ENCODE measurements at places on chromosomes 2 and 18.

- no peak for DNase-seq
Measured at GRCh38 chr2:88639865-88640264, 12.6 kb upstream of the EIF2AK3 start.

DNA sequence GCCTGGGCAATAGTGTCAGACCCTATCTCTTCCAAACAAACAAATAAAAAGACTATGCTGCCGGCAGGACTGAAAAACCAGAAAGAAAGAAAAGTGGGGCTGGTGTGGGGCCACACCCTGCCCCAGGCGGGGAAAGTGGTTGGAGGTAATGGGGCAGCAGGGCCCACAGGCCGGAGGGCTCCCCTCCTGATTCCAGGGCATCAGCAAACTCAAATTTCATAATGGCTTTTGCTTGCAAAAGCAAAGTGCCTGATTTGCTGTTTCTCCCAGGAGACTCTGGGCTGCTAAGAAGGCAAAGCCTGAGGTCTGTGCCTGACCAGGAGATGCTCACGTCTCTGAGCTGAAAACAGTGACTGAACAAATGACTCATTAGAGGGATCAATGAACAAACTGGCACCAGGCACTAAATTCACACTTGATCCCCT lies 121.9 kb downstream of the HDAC4 start:
- DNase-seq = peak; percentile 32

- DNase-seq = peak; percentile 29
Measured at GRCh38 chr2:877747-878146, 72.9 kb upstream of the SNTG2 start.

DNA sequence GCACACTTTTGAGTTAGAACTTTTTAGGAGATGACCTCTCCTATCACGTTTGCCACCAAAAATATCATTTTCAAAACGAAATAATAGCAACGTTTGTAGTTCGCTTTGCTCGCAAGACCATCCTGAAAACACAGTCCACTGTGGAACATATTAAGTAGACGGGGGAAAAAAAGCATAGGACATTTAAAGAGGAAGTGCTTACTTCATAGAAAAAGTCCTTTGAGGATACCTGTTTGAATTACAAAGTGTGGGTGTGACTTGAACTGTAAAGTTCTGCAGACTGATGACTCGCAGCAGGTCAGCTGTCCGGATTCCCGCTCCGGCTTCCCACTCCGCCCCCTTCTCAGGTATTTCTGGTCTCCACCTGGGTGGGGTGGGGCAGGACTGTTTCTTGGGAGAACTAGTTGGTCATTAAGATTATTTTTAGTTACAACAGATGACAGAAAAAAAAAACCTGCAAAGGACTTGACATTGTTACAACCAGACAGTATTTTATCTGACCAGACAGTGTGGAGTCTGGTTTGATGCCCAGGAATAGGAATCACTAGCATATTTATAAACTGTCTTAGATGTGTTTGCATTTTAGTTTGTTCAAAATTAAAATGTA lies 13.3 kb downstream of the CNOT11 start:
- DNase-seq = no peak

GRCh38 chr2:237299906-237300305 lies 114.1 kb downstream of the COL6A3 start:
- no peak for DNase-seq

GRCh38 chr18:47772374-47773248 lies 157.8 kb downstream of the SMAD2 start:
- peak; percentile 81 for DNase-seq

- peak; percentile 66 for DNase-seq
Measured at GRCh38 chr18:12076424-12077140, 17.1 kb upstream of the ANKRD62 start.

DNA sequence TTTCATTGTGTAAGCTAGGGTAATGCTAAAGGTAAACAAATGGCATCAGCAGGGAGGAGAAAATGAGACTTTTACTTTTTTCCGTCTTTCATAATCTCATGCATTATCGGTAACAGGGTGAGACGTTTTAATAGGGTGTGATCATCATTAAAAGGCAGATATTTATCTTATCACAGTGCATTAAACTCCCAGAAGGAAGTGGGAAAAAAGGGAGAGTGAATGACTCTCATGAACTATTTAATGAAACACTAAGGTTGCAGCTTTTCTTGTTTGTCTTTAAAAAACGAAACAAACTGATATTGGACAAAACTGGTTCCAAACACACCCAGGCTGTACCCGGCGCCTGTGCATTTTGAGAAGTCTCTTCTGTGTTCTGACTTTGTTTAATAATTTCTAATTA lies 1936.8 kb upstream of the PIK3C3 start:
- DNase-seq = no peak

DNA sequence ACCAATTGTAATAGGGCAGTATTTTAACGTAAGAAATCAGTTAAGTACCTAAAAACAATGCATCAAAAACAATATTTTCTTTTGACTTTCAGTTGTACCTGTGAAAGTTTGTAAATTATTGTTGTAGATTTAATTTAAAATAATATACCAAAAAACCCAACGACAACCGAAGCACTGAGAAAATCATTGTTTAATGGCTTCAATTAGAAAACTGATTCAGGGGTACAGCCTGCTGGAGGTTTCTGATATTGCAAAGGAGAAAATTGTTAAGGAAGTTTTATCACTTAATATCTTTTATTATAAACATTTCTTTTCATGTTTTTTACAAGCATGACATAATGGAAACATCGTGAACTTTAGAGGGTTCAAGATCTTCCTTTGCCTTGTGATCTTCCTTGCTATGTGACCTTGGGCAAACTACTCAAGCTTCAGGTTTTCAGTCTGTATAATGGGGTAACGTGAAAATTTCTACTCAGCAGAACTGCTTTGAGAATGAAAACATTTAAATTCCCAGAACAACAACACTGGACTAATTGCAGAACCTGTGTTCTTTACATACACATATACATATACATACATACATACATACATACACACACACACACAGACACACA lies 76.3 kb upstream of the GLS start:
- no peak for DNase-seq

GRCh38 chr2:213119061-213119809 lies 32.2 kb downstream of the IKZF2 start:
- no peak for DNase-seq

DNA sequence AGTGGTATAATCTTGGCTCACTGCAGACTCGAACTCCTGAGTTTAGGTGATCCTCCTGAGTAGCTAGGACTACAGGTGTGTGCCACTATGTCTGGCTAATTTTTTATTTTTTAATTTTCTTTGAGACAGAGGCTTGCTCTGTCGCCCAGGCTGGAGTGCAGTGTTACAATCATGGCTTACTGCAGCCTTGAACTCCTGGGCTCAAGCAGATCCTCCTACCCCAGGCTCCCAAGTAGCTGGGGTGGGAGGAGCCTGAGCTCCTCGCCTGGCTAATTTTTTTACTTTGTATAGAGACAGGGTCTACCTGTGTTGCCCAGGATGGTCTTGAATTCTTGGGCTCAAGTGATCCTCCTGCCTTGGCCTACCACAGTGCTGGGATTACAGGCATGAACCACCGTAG lies 62.5 kb downstream of the BABAM2 start:
- no peak for DNase-seq

DNA sequence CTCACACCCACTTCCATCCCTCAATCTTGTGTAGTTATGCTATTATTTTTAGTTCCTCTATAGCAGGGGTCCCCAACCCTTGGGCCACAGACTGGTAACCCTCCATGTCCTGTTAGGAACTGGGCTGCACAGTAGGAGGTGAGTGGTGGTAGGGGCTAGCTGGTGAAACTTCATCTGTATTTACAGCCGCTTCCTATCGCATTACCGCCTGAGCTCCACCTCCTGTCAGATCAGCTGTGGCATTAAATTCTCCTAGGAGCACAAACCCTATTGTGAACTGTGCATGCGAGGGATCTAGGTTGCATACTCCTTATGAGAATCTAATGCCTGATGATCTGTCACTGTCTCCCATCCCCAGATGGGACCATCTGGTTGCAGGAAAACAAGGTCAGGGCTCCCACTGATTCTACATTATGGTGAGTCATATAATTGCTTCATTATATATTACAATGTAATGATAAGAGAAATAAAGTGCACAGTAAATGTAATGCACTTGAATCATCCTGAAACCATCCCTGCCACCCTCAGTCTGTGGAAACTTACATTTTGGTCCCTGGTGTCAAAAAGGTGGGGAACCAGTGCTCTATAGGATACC lies 1.6 kb upstream of the RAB11FIP5 start:
- DNase-seq = no peak

GRCh38 chr2:120587279-120587996 lies 148.2 kb upstream of the GLI2 start:
- peak; percentile 75 for DNase-seq

DNA sequence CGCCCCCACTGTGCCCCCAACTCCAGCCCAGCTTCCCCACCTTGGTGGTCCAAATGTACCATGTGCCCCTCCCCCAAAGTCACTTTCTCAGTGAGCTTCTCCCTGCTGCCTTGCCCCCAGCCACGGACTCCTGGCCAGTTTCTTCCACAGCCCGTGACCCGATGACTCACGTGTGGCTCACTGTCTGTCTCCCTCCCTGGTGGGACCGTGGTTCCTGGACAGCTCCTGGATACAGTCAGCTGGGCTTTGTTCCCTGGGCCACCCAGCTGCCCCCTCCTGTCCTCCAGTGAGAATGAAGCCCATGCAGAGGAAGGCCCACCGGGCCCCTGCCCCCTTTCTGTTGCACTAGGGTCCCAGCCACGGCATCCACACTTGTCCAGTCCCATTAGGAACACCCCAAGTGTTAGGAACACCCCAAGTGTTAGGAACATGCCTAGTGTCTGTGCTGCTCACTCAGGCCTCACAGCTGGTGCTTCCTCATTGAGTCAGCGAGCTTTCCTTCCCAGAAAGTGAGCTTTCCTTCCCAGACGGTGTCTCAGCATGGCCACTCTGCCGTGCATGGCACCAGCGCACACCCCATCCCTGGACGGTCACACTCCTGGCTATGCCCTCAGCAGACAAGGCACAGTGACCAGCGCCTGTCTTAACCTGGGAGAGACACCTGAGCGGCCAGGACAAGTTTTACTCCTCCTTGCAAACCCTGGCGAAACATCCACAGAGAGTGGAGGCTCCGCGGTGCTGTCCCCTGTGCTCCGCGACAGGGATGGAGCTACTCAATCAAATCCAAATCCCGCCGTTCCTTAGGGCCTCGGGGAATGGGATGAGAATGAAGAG lies 44.8 kb upstream of the CTDP1 start:
- DNase-seq = peak; percentile 28

DNA sequence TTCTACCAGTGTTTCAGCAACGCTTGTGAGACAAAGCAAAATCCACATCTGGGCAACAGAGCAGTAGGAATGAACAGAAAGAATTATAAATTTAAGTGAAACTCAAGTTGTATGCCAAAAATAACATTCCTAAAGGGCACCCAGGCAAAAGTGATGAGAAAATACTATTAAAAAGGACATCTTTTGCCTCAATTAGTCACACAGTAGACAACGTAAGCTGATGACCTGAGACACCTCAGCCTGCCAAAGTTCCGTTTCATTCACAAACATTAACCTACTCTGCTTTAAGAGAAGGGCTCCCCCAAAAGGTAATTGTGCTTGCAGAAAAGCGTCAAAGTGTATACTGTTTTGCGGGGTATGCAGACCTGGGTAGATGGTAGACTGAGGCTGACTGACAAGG lies 7.2 kb downstream of the HDLBP start:
- no peak for DNase-seq

DNA sequence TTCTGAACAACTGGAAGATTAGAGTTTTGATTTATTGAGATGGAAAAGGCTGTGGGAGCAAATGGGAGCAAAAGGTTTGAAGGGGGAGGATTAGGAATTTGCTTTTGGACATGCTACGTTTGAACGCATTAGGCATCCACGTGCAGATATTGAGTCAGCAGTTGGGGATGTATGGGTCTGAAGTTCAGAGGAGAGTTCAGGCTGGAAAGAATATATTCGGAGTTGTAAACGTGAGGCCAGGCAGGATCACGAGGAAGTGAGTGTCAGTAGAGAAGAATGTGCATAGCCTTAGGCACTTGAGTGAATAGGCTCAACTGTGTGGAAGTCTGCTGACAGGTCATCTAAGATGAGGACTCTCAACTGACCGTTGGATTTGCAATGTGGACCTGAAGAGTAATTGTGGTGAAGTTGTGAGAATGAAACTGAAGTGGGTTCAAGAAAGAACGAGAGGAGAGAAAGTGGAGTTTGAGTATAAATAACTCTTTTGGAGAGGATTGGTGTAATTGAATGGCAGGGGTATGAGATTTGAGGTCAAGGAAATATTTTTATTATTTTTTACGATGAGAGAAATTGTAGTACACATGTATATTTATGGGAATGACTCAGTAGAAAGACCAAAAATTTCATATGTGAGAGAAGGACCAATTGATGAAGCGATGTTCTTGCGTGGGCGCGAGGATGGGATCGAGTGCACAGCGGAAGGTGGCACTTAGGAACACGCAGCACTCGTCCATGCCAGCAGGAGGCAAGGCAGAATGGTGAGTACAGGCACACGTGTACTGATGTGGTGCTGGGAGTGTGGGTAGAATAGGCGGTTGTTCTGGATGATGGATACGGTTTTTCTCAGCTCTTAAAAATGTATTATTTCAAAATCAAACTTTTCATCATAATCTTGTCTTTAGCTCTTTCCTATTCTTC lies 40.5 kb upstream of the POLE4 start:
- no peak for DNase-seq

GRCh38 chr2:180125245-180125962 lies 118.3 kb upstream of the CWC22 start:
- DNase-seq = peak; percentile 72

DNA sequence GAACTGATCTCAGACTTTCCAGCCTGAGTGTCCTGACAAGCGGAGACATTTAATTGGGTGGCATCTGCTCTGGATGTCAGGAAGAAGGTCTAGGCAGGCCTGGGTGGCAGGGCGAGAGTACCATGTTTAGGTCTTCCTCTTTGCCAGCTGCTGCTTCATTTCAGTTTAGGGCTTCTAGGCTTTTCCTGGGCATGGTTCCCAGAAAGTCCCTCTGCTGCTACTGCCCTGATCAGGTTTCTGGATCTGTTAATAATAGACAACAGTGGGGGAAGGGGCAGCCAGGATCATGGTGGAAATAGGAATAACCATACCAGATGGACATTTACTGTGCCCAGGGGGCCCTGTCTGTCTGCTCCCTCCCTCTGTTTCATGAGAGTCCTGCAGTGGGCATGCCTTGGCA lies 2.3 kb upstream of the PLCD4 start:
- DNase-seq = no peak

GRCh38 chr2:30955516-30956132 lies 148.4 kb upstream of the CAPN13 start:
- DNase-seq = no peak

DNA sequence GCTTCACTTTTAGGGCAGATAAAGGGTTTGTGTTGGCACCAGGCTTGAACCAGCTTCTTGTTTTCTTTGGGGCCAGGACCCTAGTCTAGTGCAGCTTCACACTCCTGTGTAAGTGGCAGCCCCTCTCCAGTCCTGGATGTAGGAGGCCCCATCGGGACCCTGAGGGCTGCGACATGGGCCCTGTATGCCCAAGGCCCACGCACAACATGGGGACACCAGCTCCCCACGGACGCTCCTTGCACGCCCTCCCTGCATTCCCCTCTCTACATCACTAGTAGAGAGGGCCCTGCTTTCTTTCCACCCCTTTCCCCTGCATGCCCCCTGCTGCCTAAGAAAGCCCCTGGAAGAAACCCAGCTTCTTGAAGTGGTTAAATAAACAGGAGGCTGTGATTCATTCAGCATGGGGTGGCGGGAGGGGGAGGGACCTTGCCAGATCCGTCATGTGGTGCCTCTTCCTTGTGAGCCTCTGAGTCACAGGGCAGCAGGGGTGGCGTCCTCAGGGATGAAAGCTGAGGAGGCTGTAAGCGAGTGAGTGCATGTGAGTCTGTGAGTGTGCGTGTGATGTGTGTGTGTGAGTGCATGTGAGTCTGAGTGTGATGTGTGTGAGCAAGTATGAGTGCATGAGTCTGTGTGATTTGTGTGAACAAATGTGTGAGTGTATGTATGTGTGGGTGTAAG lies 42.5 kb downstream of the COPS8 start:
- peak; percentile 53 for DNase-seq

- DNase-seq = no peak
Measured at GRCh38 chr2:86625096-86625495, 1.4 kb upstream of the RNF103 start.

All from ecto neural progenitor cell (in vitro differentiated cells).